ENCODE measurements at places on chromosomes 13 and 19.
A peak's percentile ranks its signal among the peaks of the same experiment; 100 is the strongest.

DNA sequence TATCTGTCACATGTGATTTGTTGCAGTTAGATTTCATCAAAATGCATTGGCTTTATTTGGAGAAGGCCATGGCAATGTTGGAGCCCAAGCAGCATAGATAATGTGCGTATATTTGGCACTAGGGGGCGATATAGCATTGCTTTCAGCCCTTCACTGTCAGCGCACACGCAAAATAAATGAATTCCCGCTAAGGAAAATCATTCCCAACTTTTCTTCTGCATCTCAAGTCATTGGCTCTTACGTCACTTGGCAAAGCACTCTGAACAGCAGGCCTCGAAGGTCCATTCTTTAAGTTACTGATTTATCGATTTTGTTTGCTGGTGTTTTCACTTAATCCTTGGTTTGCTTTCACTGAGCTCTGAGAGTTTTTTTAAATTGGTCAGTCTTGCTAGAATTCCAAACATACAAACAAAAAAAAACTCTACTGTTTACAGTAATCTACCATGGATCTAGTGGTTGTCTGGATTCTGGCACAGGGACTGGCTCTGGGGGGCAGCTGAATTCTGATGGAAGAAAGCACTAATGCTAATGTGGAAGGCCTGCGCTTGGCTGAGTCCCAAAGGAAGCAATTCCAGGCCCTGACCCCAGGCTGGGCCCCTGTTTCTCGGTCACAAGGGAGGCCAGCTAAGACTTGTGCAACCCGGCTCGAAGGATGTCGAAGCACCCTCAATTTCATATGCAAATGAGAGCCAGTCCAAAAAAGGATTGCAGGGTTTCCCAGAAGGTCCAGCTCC lies 97.7 kb upstream of the IPO5 start:
- peak; percentile 92 for DNase-seq

- DNase-seq, result no peak
Observed at GRCh38 chr13:59527500-59527899, 636.2 kb downstream of the DIAPH3 start.

GRCh38 chr13:50153401-50153800 lies 138.2 kb downstream of the KCNRG start:
- no peak for DNase-seq

- DNase-seq, result no peak
Observed at GRCh38 chr19:40233811-40234389, 7.4 kb upstream of the CCNP start.

- no peak for DNase-seq
Observed at GRCh38 chr13:43676320-43676719, 110.5 kb downstream of the ENOX1 start.

DNA sequence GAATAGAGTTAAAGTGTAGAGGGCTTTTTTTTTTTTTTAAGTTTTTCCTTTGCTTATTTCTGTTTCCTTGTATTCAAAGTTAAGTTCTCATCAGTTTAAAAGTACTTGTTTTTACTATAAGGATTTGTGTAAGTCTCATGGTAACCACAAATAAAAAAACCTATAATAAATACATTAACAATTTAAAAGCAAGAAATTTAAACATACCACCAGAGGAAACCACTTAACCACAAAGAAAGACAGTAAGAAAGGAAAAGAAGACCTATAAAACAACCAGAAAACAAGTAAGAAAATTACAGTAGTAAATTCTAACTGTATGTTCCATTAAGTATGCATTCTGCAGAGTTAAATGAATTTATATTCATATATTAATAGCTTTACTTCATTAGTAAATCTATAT lies 999.1 kb upstream of the ATXN8OS start:
- DNase-seq, result no peak

GRCh38 chr19:45153339-45154063 lies 7.3 kb downstream of the NKPD1 start:
- DNase-seq, result peak; percentile 42

DNA sequence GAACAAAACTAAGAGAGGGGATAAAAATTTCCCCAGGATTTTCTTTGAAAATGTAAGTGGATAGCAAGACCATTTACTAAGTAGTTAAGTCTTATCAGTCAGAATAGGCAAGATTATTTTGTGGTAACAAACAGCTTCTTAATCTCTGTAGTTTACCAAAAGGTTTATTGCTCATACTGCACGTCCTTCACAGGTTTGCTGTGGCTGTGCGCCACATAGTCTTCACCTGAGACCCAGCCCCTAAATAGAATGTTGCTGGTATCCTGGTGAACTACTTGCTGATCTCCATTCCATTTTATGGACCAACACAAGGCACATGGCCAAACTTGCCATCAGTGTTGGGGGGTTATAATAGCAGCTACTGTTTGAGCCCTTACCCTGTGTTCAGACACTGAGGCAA lies 44.6 kb downstream of the FNDC3A start:
- no peak for DNase-seq

DNA sequence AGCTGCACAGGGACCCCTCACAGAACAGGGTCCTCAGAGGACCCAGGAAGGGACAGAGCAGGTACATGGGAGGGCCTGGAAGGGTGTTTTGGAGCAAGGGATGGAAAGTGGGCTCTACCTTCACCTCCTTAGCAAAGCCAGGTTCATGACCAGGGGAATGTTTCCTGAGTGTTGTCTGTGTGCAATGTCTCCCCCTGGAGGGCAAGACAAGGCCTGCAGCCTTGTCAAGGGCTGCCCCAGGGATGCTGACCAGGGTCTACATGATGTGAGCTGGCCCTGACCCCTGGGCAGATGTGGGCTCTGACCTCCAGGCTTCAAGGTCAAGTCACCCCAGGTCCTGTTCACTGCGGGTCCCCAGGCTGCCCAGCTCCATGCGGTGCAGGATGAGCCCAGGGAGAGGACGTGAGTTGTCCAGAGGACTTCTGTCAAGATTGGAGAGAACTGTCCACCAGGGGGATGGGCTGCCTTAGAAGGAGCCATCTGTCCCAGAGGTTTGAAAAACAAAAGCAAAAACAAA lies 1.0 kb upstream of the CEACAM1 start:
- peak; percentile 49 for DNase-seq

DNA sequence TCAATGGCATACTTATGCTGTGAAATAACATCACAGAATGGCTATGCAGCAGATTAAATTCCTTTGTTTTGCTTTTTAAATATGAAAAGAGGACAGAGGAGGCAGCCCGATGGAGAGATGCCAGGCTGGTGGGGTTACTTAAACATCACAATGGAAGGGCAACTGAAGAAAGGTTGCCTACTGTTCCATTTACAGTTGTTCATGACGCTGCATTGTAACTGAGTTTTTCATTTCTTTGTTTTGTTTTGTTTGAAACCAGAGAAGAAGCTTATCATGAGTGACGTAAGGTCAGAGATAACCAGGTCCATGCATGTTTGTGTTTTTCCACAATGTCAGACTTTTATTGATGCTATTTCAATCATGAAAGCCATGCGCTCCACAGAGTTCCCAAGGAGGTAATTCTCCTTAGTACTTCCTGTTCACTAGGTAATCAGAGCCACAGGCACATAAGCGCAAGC lies 273.8 kb downstream of the LHFPL6 start:
- peak; percentile 26 for DNase-seq

DNA sequence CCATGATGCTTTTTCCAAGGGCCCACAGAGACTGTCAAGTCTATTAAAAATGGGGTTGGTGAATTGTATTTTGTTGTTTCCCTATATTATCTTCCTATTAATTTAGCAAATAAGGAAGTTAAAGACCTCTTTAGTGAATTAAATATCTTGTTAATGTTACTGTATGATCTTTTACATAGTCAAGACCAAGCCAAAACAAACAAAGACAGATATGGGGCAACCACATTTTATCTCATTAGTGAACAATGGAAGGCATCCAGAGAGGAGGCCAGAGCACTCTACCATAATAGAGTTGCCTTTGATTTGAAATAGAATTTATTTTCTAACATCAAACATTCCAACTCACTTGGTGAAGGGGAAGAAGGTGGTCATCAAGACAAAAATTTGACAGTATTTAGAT lies 169.4 kb downstream of the B3GLCT start:
- peak; percentile 39 for DNase-seq

All from fibroblast of the aortic adventitia (primary cell).